ENCODE measurements at places on chromosomes 7 and 10.

DNA sequence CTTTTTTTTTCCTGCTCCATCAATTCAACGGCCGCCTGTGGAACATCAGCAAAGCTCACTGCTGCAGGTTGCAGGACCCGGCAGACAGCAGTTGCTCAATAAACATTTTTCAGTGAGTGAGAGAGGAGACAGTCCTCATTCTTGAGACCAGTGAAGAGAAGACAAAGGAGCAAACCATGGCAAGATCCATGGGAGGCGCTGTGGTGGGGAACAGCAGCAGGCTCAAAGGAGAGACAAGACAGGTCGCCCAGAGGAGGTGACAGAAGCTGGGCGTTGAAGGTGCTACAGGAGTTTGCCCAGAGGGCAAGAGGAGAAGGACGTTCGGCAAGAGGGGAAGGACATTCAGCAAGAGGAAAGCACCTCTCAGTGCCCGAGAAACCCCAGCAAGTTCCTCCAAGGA, 74.5 kb upstream of the FGFR2 start:
- no peak for DNase-seq

- DNase-seq: no peak
Observed at GRCh38 chr10:32051926-32052325, 4.3 kb downstream of the KIF5B start.

GRCh38 chr7:5629941-5630340, 151.5 kb downstream of the RNF216 start:
- DNase-seq: peak; percentile 53

DNA sequence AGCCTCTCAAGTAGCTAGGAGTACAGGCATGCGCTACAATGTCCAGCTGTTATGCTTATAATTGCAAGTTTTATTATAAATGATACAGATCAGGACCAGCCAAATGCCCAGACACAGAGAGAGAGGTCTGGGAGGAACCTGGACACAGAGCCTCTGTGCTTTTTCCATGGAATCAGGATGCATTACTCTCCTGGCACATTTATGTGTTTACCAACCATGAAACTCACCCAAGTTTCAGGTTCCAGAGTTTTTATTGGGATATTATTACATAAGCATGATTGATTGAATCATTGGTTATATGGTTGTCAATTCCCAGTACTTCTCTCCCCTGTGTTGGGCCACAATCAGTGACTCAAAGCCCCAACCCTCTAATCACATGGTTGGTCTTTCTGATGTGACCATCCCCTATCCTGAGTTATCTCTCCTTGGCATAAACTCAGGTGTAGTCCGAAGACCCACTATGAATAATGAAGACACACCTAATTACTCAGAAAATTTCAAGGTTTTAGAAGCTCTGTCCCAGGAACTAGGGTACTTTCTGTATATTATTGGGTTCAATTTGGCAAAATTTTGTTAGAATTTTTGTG, 30.6 kb downstream of the MXI1 start:
- DNase-seq: no peak
